ENCODE measurements at places on chromosomes 1 and 21.

GRCh38 chr1:23424293-23425192 is at the start of gene TCEA3:
Gene TCEA3, minus strand, starts transcription at chr1:23424748. Its CDS starts 115 bp downstream, at chr1:23424633.
- peak; percentile 4 for DNase-seq

DNA sequence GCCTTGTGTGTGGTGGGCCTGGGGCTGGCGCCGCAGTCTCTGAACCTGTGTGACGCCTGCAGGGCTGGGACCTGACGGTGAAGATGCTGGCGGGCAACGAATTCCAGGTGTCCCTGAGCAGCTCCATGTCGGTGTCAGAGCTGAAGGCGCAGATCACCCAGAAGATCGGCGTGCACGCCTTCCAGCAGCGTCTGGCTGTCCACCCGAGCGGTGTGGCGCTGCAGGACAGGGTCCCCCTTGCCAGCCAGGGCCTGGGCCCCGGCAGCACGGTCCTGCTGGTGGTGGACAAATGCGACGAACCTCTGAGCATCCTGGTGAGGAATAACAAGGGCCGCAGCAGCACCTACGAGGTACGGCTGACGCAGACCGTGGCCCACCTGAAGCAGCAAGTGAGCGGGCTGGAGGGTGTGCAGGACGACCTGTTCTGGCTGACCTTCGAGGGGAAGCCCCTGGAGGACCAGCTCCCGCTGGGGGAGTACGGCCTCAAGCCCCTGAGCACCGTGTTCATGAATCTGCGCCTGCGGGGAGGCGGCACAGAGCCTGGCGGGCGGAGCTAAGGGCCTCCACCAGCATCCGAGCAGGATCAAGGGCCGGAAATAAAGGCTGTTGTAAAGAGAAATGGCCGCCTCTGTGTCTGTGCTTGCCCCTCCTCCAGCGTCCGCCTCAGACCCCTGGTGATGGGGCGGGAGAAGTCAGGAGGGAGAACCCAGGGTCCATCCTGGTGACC is 788 bp downstream of the ISG15 start:
- no peak for DNase-seq

GRCh38 chr1:108560874-108561459 is 1.1 kb downstream of the EEIG2 start:
- DNase-seq, result peak; percentile 37

DNA sequence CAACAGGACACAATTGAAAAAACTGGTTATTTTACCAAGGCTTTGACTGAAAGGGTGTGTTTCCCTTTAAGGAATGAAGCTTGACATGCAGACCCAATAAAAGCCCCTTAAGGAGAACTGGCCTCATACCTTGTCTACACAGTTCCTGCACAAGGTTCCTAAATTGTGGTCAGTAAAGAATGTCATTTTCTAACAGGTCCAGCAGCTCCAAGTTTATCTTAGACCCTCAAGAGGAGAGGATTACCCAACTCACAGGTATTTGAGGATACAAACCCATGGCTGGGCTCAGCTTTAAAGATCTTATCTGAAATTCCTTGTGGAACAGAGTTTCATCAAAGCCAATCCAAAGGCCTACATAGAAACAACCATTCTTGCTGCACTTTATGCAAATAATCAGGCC is 31.4 kb upstream of the CBR3 start:
- DNase-seq, result no peak

GRCh38 chr1:33692206-33693188 is 171.4 kb upstream of the HMGB4 start:
- no peak for DNase-seq
